Psoas muscle (tissue), 8 donors: ENCODE measurements at places on chromosomes 12 and 14. TPM values are rescaled to one million over a fixed set of nuclear protein-coding genes. Genes with fewer than 3 reads are reported as not detected.

The TMEM179 gene
- 0.01 TPM for polyA plus RNA-seq

The CABP1 gene
- polyA plus RNA-seq, result 2.3 TPM

The TEX52 gene
- not detected for polyA plus RNA-seq

The TMEM116 gene
- polyA plus RNA-seq, result 3.9 TPM

The TAS2R9 gene
- not detected for polyA plus RNA-seq

The DDX55 gene
- polyA plus RNA-seq, result 4.2 TPM

The GUCY2C gene
- not detected for polyA plus RNA-seq

The C12orf54 gene
- polyA plus RNA-seq, result not detected

The CCDC91 gene
- 36.0 TPM for polyA plus RNA-seq

The AQP6 gene
- not detected for polyA plus RNA-seq

The GARIN6 gene
- polyA plus RNA-seq, result not detected
